DMS79 treated with DMSO at 0.1 percent for 48 hours (cell line): ENCODE measurements at places on chromosomes 5 and 9.

DNA sequence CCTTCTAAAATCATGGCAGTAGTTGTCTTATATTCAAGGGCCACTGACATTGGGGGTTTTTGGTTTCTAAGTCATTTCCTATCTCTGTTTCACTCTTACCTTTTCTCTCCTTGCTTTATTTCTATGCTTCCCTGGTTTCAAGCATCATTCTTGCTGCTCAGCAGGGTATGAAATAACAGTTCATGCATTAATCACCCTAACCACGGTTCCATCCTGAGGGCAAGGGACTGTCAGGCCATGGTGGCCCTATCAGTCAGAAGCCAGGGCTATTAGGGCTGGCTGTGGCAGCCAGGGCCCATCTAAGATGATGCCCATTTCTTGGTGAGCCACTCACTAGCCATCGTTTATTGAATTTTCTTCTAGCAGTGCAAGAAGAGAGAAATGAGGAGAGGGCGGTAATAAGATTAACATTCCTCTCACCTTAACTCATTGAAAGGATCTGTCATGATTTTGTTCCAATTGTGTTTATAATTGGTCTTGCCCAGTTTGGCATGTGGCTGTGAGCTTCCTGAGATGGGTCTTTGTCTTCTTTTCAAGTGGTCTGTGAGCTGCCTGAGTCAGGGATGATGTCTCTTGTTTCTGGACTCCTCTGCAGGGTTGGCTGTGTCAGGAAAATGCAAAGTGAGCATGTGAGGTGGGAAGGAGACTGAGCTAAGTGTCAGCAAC is 45.2 kb downstream of the CYSTM1 start:
- DNase-seq = no peak

DNA sequence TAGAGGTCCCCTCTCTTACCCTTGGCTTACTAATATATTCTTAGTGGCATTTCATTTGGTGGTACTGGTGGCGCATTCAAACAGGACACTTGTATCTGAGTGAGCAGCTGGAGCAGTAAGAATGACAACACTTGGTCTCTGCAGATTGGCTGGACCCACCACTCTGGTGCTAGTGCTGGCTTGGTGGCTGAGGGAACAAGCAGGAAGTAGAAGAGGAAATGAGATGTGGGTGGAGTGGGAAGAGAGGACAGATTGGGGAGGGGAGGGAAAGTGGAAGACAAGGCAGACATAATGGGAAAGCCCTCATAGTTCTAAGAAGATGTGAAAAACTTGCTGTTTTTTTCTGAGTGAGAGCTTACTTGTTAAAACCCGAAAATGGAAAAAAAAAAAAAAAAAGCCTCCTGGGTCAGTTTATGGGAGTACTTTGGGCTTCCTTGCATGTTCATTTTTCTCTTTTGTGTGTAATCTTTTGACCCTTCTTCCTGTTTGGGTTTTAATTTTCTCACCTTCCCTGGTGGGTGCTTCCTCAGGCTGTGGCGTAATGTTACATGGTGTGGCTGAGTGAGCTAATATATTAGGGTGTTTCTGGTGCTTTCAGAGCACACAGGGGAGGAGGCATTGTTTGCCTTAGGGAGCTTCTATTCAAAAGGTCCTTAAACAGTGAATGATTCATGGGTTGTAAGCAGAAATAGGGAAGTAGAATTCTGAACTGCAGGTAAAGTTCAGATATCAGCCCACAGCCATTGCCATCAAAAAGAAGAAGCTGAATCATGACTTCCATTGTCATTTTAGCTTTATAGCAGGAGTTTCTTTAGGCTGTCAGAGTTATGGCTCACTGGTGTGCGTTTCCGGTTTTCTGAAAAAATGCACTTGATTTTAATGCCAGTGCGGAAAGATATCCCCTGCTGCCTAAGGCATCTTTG is 52.3 kb downstream of the TLE4 start:
- no peak for DNase-seq

DNA sequence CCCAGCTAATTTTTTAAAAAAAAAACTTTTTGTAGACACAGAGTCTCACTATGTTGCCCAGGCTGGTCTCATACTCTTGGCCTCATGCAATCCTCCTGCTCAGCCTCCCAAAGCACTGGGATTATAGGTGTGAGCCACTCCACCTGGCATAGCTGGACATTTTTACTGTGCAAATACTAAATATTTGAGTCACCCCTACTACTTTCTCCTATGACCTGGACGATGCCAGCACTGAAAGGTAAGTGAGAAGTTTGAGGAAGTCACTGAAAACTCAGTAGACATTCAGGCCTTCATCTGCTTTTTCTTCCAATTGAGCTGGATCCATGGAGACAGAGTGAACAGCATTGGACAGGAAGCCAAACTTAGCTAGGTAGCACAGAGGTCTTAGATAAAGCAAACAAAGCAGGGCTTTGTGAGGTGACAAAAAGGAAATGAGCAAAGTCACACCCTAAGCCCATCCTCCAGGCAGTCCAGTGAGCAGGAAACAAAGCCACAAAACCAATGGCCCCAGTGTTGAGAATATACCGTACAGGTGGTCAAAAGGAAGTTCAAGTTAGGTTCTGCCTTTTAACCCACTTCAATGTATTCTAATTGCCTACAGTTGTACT is 192.6 kb upstream of the RASA1 start:
- DNase-seq = no peak

DNA sequence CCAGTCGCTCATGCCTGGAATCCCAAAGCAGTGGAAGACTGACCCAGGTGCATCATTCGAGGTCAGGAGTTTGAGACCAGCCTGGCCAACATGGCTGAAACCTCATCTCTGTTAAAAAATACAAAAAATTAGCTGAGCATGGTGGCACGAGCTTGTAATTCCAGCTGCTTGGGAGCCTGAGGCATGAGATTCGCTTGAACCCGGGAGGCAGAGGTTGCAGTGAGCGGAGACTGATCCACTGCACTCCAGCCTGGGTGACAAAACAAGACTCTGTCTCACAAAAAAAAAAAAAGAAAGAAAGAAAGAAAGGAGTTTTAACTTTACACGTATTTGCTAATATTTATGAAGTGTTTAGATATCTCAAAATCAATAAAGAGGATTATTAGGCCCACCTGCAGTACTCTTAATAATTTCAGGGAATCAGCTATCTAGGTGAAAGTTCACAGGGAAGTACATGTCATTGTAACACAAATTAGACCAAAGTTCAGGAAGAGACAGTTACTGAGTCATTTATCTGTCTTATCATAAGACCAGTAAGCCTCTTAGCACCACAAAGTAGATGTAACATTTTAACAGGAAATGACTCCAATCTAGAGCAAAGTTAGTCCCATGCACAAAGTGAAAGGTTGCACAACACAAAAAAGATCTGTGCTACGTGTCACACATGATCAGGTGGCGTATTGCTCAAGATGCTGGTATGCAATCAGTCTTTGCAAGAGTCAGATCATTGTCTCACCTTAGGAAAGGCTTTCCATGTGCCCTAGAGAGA is 34.1 kb upstream of the PLIN2 start:
- no peak for DNase-seq

DNA sequence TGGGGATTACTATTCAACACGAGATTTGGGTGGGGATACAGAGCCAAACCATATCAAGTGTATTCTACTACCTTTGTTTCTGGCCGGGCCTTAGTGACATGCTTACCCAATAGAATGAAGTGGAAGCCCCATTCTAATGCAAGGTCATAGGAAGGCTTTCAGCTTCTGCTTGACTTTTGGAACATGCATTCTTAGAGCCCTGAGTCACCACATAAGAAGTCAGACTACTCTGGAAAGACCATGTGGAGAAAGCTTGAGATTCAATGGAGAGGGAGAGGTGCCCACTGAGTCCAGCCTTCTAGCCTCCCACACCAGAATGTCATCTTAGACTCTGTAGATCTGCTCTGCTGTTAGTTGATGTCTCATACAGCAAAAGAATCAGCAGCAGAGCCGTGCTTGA is 155.7 kb upstream of the FBN2 start:
- no peak for DNase-seq

DNA sequence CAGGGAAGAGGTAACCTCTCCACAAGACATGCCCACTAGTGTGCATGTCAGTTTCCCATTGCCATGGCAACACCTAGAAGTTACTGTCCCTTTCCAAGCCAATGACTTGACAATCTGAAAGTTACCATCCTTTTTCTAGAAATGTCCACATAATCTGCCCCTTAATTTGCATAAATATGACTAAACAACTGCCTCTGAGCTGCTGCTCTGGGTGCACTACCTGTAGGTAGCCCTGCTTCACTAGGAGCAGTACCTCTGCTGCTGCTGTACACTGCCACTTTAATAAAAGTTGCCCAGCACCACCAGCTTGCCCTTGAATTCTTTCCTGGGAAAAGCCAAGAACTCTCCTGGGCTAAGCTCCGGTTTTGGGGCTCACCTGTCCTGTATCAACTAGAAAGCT is 392.4 kb downstream of the NTRK2 start:
- DNase-seq = no peak

GRCh38 chr9:113808391-113809358 is 67.4 kb upstream of the ZNF618 start:
- no peak for DNase-seq

- no peak for DNase-seq
These were observed 95.9 kb downstream of the HRH2 start for GRCh38 chr5:175753536-175754402.

- DNase-seq = no peak
These were observed 79.5 kb upstream of the DMRT1 start for GRCh38 chr9:761793-762560.

- no peak for DNase-seq
These were observed 1.7 kb downstream of the INPP5E start for GRCh38 chr9:136437839-136438547.

DNA sequence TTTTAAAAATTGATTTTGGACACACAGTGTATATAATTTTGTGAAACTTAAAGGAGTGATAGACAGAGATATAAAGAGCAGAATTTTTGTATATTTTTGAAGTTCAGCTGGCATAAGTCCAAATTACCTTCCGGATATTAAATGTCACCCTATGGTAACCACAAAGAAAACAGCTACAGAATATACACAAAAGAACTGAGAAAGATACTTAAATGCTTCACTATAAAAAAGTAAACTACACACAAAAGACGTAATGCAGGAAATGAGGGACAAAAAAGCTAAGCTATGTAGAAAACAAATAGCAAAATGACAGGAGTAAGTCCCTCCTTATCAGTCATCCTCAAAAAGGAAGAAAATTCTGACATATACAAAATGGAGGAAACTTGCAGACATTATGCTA is 29.4 kb downstream of the HACD4 start:
- no peak for DNase-seq

GRCh38 chr5:51053361-51053760 is 329.9 kb upstream of the ISL1 start:
- no peak for DNase-seq

GRCh38 chr5:111502956-111503355 is 9.4 kb downstream of the STARD4 start:
- DNase-seq = no peak

GRCh38 chr5:175377816-175378215 is 66.2 kb downstream of the DRD1 start:
- DNase-seq = no peak

DNA sequence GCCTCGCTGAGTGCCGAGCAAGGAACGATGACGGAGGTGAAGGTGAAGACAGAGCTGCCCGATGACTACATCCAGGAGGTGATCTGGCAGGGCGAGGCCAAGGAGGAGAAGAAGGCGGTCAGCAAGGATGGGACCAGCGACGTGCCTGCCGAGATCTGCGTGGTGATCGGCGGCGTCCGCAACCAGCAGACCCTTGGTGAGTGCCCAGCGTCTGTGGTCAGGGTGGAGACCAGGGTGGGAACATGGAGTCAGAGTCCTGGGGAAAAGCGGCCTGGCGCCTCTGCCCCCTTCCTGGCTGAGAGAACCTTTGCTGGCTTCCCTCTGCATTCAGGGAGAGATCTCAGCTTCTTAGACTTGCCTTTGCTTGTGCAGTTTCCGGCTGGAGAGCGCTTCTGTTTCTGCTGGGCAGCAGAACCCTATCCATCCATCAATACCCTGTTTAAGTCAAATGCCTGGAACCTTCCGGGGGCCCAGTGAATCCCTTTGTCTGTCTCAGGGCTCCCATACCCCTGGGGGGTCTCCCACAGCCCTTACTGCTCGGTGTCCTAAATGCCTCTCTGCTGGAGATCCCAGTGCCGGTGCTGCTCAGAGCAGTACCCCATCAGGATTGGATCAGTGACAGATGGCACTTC is 89.6 kb downstream of the AMBP start:
- no peak for DNase-seq

DNA sequence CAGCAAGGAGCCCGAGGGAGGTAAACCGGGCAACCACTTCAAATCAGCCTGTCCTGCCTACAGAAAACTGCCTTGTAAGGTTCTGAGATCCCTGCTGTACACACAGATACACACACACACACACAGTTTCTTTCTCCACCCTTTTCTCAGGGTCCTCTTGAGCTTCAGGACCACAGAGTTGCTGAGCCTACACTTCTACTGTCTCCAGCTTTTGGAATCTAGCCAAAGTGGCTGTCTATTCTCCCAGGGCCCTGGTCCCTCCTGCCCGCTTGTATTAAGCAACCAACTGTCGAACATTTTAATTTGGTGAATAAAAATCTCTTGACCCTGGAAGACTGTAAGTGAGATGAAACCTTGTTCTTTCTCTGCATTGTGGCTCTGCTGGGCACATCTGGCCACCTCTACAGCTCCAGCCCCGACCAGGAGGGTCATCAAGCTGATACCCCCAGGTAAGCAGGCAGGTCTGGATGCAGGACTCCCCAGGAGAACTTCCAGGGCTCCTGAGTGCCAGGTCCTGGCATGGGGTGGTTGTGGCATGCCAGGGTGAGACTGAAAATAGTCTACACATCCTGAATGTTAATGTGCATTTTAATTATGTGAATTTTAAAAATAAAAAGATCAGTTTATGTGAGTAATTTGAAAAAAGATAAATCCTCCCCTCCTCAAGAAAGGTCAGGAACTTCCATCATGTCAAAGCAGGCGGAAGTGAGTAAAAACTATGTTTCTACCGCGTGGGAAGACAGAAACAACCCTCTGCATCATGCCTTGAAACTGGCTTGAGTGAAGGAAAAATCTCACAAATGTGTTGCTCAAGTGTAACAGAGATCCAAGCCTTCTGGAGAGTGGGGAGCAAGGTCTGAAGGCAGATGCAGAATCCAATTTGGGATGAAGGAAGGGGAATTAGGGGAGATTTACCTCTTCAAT is 15.0 kb upstream of the S1PR3 start:
- DNase-seq = no peak

DNA sequence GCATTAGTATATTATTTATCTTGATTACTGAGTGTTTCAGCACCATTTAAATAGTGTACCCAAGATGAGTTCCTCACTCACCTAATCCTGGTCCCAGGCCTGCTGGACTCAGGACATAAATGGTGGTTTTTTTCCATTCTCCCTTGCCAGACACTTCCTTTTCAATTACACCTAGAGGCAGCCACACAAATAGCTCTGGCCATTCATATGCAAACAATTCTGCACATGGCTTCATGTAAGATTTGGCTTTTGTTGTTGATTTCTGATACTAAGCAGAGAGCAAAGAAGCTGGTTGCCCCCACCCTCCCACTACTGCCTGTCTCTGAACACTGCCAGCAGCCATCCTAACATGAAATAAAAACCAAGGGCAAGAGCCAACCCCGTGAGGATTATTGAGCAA is 180.4 kb downstream of the SEMA5A start:
- no peak for DNase-seq
